Uterus (tissue), 4 donors: ENCODE measurements at places on chromosomes 1 and 21. TPM values are rescaled to one million over a fixed set of nuclear protein-coding genes. Genes with fewer than 3 reads are reported as not detected.
A peak's percentile ranks its signal among the peaks of the same experiment; 100 is the strongest.

SPATA21 gene
- not detected for total RNA-seq

S100A14 gene
- total RNA-seq: 6.2 TPM

SHISAL2A gene
- total RNA-seq: 0.28 TPM

NBPF10 gene
- not detected for total RNA-seq

CD101 gene
- total RNA-seq: 2.1 TPM

PODN gene
- 100 TPM for total RNA-seq

BMP8B gene
- total RNA-seq: not detected

LRRC53 gene
- not detected for total RNA-seq

NEK2 gene
- total RNA-seq: not detected

DNA sequence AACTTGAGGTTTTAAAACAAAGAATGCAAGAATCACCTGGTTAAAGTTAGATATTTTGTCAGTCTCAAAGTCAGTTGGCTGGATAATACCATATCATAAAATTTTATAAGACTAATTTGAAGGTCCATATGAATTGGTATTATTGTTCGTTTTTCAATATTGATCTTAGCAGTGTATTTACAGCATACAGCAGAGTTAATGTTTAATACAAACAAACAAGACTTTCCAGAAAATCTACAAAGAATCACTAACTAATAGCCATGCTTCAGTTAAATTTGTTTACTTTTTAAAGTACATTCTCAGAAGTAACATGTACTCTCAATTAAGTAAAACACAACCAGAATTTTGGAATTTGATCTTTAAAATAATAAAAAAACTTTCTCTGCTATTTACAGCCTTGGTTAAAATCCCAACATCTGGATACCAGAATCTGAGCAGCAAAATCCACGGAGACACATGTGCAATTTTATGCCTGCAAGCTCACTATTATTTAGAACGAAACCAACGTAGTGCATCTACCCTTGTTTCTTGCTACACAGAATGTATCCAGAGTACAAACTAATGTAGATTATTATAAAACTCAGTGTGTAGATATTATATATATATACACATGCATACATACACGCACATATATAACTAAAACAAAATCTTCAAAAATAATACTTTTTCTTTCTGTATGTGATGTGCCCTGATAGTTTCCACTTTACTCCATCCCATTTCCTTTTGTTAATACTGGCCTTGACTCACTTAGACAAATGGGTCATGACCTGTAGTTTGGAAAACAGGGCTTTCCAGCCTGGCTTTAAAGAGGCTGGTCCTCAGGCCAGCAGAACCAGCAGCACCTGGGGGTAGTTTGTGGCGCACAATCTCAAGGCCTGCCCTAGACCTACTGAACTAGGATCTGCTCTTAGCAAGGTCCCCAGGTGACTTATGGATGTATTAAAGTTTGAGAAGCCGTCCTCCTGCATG, 63.6 kb upstream of the ERG start:
- DNase-seq: no peak

DNA sequence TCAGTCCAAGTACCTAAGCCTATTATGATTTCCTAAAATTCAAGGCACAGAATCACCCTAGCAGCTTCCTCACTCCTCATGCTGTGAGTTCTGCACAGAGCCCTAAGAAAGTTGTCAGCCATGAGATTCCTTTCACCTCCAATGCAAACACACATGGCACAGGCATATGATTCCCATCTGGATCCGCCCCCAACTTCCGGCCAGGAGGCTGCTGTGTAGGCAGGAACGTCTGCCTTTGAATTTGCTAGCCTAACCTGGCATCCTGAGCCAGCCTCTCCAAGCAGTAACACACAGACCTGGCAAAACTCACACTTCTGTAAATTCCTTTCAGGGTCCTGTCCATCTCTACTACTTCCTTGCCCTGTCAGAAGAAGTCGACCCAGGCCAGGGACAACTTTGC, 521.1 kb upstream of the BEND5 start:
- DNase-seq: no peak

DNA sequence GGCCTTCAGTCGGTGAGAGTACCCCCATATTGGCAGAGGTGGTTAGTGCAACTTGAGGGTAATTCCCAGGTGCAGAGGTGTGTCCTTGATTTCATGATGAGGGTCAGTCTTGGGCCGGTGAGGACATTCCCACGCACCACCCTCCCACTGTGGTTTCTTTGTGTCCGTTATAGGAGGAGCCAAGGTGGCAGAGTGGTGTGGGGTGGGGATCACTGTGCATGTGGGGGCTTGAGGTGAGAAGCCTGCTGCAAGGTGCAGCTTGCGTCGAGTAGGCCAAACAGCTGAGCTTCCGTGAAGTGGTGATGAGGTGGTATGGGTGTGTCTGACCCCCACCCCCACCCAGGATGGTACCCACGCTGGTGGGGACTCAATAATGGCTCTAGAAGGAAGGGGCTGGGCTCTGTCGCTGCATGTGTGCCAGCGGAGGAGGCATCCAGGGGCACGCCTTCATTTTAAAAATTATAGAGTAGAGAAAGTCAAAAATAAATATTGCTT, 6.2 kb downstream of the PTPRF start:
- no peak for DNase-seq

- no peak for DNase-seq
These were observed 54.9 kb downstream of the OLIG1 start for GRCh38 chr21:33124889-33125288.

DNA sequence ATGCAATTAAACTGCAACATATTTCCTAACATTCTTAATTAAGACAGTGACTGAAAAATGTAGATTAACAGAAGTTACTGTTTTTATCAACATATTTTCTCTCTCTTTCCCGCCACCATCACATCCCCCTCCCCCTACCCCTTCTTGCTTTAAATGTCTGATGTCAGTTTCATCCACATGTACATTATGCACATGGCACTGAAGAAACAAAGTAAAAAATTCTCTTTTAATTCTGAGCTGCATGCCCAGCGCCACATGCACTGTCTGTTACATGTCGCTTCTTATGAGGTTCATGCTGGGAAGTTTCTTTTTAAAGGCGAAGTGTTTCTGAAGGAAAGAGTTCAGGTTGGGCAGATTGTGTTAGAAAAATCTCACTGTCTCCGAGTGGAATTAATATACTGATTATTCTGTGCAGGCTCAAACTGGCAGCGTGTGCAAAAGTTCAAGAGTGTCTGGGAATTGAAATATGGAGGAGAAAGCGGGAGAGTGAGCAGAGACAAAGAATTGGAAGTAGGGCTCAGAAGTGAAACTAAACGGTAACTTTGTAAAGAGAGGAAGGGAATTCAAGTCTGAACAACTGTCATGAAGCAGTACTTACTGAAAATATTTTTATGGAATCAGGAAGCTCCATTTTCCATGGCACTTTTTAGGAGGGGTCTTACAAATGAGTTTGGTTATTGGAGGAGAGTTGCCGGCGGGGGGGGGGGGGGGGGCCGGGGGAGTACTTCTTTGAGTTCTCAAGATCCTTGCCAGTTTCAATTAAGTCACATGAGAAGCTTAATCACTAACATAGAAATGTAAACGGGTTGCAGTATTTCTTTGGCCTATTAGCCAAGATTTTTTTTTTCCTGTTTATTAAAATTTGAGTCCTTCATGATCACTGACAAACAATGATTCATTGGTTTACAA, 217.6 kb downstream of the SDCCAG8 start:
- no peak for DNase-seq

DNA sequence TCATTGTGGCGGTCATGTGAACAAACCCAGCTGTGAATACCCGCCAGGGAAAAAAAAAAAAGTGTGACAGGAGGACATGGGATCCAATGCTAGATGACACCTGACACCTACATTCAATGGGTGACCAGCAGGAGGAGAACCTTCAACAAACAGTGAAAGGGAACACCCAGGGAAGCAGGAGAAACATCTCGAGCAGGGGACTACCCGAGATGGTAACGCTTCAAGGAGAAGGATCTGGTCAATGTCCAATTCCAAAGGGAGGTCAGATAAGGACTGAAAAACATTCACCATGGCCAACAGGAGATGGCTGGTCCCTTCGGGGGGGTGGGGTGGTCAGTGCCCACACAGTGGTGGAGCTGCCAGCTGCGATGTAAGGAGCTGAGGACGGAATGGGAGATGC, 46.3 kb downstream of the PTPN14 start:
- DNase-seq: no peak

DNA sequence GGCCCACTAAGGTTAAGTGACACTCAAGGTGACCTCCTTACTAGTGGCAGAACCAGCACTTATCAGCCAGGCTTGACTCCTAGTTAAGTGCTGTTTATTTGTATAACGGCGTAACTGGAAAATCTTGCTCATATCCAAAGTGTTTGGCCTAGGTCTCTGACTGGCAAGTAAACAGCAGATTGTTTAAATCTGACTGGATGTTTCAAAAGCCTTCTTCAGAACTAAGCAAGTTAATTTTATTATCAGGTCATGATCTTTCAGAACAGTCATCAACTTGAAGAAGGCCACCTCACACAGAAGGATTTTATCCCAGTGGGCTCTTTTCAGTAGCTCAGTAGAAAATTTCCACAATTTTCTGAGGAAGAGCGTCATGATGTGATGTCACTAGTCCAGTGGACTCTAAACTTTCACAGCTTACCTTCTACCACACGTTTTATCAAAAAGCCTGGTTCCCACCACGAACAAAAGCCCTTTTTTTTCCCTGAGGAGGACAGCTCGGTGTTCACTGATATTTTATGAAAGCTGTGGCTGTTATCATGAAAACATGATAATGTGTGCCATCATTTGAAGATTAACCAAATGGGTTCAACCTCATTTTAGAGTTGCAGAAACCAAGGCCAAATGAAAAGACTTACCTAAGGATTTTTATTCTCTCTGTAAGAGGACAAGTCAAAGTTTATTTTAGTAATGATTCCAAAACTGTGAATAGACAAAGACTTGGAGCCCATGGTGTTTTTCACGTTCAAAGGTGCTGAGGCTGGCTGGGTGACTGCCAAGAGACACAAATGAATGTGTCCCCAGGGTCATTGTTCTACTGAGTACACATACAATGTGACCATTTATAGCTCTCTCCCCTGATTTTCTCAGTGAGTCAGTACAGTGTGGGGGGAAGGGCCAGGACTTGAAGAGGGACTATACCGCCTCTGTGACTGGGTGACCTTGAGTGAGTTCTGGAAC, 9.1 kb downstream of the SGIP1 start:
- peak; percentile 16 for DNase-seq

GRCh38 chr1:210709701-210710100, 381.0 kb downstream of the HHAT start:
- DNase-seq: no peak

DNA sequence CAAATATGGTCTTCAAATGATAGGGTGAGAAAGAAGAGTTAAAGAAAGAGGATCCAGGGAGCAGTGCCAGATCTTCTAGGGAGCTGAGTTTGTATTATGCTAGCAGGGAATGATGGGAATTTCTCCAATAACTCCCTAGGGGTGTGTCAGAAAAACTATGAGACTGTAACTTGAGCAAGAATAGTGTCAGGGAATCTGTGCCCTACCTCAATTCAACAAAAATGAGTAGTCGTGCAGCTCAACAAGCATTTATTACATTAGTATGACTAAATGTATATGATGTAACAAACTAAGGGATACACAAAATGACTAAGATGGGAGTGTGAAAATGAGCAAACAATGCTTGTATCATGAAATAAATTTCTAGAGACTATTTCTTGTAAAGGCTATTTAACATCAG, 24.2 kb downstream of the SPAG17 start:
- DNase-seq: no peak

DNA sequence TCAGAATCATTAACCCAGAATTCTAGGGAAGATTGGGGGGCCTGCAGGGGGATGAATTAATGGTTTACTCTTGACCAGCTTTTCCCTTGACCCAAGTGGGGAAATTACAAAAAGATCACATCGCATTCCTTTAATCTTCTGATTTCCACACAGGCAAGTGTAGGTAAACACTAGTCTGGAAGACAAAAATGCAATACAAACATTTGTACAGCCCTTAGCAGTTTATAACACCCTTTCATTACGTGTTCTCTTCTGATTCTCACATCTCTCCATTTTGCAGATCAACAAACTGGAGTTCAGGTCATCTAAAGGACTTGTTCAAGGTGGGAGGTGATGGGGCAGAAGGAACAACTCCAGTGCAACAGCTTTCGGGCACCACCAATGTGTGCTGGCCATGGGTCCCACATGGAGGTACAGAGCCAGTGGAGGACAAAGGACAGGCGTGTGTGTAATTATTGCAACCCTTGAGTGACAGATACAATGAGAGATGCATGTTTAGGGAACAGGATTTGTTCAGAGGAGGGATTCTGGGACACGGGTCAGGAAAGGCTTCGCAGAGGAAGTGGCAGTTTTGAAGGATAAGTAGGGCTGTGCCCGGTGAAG, 20.4 kb downstream of the ATF3 start:
- no peak for DNase-seq

- DNase-seq: no peak
These were observed 50.1 kb downstream of the AKT3 start for GRCh38 chr1:243799908-243800307.

- no peak for DNase-seq
These were observed 467.5 kb downstream of the PTPRU start for GRCh38 chr1:29703596-29704370.

DNA sequence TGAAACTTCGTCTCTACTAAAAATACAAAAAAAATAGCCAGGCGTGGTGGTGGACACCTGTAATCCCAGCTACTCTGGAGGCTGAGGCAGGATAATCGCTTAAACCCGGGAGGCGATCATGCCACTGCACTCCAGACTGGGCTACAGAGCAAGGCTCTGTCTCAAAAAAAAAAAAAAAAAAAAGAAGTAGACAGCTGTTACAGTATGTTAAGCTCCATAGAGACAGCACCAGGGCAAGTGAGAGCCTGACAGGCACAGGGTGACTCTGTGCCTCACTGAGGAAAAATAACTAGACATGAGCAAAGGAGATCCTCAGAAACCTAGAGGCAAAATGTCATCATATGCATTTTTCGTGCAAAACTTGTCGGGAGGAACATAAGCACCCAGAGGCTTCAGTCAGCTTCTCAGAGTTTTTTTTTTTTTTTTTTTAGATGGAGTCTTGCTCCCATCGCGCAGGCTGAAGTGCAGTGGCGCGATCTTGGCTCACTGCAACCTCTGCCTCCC, 9.0 kb upstream of the PRDX1 start:
- DNase-seq: no peak

DNA sequence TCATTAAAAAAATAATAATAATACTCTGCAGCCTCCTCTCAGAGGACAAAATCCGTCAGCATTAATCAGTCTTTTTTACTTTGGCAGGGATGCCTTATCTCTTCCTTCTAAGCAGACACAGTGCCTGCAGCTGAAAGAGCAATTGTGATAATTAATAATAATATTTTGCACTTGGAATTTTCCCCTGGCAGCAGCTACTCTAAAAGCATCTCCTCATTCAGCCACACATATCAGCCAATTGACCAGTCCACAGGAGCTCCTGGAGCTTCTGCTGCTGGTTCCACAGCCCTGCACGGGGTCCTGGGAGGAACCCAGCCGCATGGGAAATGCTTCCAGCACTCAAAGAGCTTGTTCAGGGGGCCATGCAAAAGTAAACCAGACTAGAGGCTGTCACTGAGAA, 31.0 kb upstream of the VWA5B1 start:
- no peak for DNase-seq

DNA sequence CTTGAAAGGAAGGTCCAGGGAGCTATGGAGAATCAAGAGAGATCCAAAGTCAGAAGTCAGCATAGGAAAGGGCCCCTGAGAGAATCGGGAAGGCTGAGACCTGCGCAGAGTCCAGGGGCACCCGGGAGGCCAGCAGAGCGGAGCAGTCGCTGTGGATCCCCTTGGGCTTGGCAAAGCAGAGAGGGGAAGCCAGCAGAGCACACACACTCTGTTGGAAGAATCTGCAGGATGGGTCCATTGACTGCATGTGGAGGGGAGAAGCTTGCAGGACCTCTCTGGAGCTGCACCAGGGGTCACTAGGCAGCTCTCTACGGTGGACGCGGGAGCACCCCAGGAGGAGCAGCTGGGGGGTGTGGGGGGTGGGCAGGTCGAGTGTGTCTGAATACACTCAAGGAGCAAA, 6.4 kb downstream of the RIPK4 start:
- no peak for DNase-seq

GRCh38 chr1:20380616-20381035, 90.0 kb downstream of the VWA5B1 start:
- no peak for DNase-seq
